ENCODE measurements at places on chromosomes 7 and 10. TPM values are rescaled to one million over a fixed set of nuclear protein-coding genes. Genes with fewer than 3 reads are reported as not detected.

DNA sequence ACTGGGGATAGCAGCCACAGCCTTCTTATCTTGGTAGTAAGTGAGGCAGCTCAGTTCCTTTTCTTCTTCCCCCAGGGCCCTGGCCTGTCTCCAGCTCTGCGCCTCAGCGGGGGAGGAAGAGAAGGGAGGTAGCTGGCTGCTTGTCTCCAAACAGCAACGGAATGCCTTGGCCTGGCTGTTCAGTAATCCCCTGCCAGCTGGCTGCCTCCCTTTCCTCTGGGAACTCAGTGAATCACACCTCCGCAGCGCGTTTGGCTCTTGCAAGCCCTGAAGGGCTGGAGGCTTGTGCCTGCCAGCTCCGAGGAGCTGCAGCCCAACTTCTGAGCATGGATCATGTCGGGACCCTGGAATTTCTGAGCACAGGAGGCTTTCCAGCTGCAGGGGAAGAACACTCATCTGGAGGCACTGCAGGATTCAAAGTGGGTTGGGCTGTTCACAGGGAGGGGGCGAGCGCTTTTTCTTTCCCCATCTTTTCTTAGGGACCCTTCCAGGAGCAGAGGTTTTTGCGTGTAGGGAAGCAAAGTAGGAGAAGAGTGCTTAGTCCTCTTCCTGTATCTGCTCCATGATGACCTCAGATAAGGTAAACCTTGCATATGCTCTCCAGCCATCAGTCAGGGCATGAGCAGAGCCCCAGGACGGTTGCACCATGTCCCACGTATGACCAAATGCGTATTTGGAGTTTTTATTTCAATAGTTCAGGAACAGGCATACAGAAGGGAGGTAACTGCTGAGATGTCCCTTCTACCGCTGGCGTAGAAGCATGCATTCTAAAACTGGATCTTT, 253.2 kb upstream of the INHBA start:
- H3K4me1 ChIP-seq: peaks cover 21% of the 10 kb centered on the region
- H3K36me3 ChIP-seq: no peaks in the 10 kb centered on the region
- H3K27ac ChIP-seq: no peak overlapping the region
- H3K27me3 ChIP-seq: no peaks in the 10 kb centered on the region
- no peak overlapping the region for H3K4me3 ChIP-seq

DNA sequence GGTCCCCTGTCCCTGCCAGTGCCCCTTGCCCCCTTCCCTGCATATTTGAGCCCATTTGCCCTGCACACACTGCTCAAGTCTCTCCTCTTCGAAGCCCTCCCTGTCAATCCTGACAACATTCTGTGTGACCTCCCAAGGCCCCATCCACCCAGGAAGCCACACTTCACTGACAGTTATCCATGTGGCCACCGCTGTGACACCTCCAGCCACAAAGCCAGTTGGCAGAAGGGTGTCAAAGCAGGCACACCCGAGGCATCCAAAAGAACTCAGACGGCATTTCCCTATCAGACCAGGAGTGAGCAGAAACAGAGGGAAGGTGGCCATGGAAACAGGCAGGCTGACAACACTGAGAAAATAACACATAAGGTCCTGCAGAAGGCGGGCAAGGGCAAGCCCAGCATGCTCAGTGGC, 4.6 kb downstream of the POLM start:
- H3K27ac ChIP-seq: no peak overlapping the region
- H3K4me1 ChIP-seq: peaks cover 13% of the 10 kb centered on the region
- no peak overlapping the region for H3K4me3 ChIP-seq
- H3K27me3 ChIP-seq: no peaks in the 10 kb centered on the region
- DNase-seq: no peak
- peaks cover 81% of the 10 kb centered on the region for H3K36me3 ChIP-seq

GRCh38 chr10:58930500-58930899, 245.9 kb upstream of the PHYHIPL start:
- DNase-seq: no peak
- H3K36me3 ChIP-seq: no peaks in the 10 kb centered on the region
- no peaks in the 10 kb centered on the region for H3K4me1 ChIP-seq
- H3K27me3 ChIP-seq: no peaks in the 10 kb centered on the region

- H3K4me1 ChIP-seq: no peaks in the 10 kb centered on the region
- no peaks in the 10 kb centered on the region for H3K36me3 ChIP-seq
- H3K27me3 ChIP-seq: no peaks in the 10 kb centered on the region
- no peak for DNase-seq
- no peak overlapping the region for H3K27ac ChIP-seq
- no peak overlapping the region for H3K4me3 ChIP-seq
Observed at GRCh38 chr10:9634466-9634865, 1383.2 kb upstream of the CELF2 start.

DNA sequence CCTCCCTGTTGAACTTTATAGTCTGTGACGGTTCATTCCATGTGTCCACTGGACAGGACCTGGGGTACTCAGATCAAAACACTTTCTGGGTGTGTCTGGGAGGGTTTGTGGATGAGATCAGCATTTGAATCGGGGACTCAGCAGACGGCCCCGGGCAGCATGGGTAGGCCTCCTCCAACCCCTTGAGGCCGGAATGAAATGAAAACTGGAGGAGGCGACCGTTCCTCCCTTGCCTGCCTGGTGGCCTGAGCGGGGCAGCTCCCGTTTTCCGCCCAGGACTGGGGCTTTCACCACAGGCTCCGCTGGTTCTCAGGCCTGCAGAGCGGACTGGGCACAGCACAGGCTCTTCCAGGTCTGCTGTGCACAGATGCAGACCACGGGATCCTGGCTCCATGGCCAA, 247.7 kb downstream of the MAD1L1 start:
- no peaks in the 10 kb centered on the region for H3K4me1 ChIP-seq
- H3K36me3 ChIP-seq: peaks cover 6% of the 10 kb centered on the region
- no peaks in the 10 kb centered on the region for H3K27me3 ChIP-seq
- no peak for DNase-seq

DNA sequence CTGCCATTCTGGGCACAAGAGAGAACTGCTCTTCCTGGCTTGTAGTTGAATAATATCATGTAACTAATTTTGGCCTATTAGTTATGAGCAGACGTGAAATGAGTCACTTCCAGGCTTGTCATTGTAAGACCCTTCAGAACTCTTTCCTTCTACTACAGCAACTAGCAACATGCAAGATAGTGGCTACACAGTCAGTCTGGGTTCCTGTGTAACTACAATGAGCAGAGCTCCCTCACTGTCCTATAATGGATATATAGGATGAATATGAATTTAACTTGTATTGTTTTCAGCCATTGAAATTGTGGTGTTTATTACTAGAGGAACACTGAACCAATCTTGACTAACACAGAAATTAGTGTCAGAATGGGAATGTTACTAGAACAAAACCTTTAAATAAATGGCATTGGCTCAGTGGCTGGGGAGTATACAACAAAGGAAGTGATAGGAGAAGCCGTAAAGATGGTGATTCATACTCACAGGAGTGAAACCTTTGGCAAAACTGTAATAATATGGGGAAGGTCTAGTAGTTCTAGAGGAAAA, 2.9 kb upstream of the MTPN start:
- no peak overlapping the region for H3K4me3 ChIP-seq
- H3K36me3 ChIP-seq: no peaks in the 10 kb centered on the region
- peaks cover 31% of the 10 kb centered on the region for H3K4me1 ChIP-seq
- no peak for DNase-seq
- H3K27me3 ChIP-seq: no peaks in the 10 kb centered on the region
- H3K27ac ChIP-seq: peak overlapping the region; percentile 71

GRCh38 chr7:43639858-43640491, 57.1 kb downstream of the STK17A start:
- H3K27me3 ChIP-seq: no peaks in the 10 kb centered on the region
- H3K4me3 ChIP-seq: no peak overlapping the region
- H3K27ac ChIP-seq: peak overlapping the region; percentile 65
- DNase-seq: peak; percentile 64
- H3K4me1 ChIP-seq: peaks cover 50% of the 10 kb centered on the region
- peaks cover 7% of the 10 kb centered on the region for H3K36me3 ChIP-seq

DNA sequence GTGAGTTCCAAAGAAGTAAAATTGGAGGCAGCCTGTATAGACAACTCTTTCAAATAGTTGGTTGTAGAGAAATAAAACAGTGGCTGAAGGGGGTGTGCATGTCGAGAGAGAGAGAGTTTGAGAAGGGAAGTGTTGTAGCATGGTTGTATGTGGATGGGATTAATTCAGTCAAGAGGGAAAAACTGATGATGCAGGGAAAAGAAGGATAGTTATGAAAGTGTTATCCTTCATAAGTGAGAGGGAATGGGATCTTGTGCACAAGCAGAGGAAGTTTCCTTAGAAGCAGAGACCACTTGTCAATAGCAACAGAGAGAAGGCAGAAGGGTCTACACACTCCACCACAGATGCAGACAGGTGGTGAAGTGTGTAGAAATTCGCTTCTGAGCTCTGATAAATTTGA, 30.0 kb upstream of the BPGM start:
- H3K4me3 ChIP-seq: no peak overlapping the region
- DNase-seq: no peak
- no peaks in the 10 kb centered on the region for H3K27me3 ChIP-seq
- no peak overlapping the region for H3K27ac ChIP-seq
- no peaks in the 10 kb centered on the region for H3K4me1 ChIP-seq

- H3K4me1 ChIP-seq: peaks cover 33% of the 10 kb centered on the region
- H3K27ac ChIP-seq: no peak overlapping the region
- no peak overlapping the region for H3K4me3 ChIP-seq
Observed at GRCh38 chr10:113026679-113027078, 76.6 kb downstream of the TCF7L2 start.

GRCh38 chr7:23689165-23689564, 9.2 kb downstream of the FAM221A start:
- no peaks in the 10 kb centered on the region for H3K27me3 ChIP-seq
- no peak overlapping the region for H3K27ac ChIP-seq
- no peak overlapping the region for H3K4me3 ChIP-seq
- H3K4me1 ChIP-seq: no peaks in the 10 kb centered on the region
- no peak for DNase-seq

GRCh38 chr7:101999393-101999792, 182.0 kb downstream of the CUX1 start:
- no peaks in the 10 kb centered on the region for H3K36me3 ChIP-seq
- H3K27ac ChIP-seq: no peak overlapping the region
- H3K27me3 ChIP-seq: no peaks in the 10 kb centered on the region
- no peaks in the 10 kb centered on the region for H3K4me1 ChIP-seq
- no peak for DNase-seq
- no peak overlapping the region for H3K4me3 ChIP-seq

GRCh38 chr7:139734395-139734794, 43.4 kb downstream of the HIPK2 start:
- peaks cover 41% of the 10 kb centered on the region for H3K4me1 ChIP-seq
- no peaks in the 10 kb centered on the region for H3K36me3 ChIP-seq
- peak overlapping the region; percentile 69 for H3K27ac ChIP-seq

DNA sequence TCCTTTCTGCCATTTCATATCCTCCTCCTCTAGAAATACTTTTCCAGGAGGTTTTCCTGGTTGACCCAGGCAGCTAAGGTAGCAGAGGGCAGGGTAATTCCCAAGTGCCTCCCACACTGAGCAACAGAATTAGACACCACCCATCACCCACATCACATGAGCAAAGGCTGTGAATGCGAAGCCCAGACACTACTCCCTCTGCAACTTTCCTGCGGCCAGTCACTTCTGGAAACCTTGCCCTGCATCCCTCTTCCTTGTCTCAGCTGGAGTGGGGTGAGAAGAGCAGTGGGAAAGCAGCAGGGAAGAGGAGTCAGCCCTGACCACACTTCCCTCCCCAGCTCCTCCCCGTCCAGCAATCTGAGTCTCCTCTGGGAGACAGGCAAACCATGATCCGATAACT, 15.2 kb downstream of the TMEM176B start:
- H3K27ac ChIP-seq: peak overlapping the region; percentile 48
- peaks cover 45% of the 10 kb centered on the region for H3K4me1 ChIP-seq
- H3K4me3 ChIP-seq: no peak overlapping the region
- no peak for DNase-seq
- no peaks in the 10 kb centered on the region for H3K36me3 ChIP-seq

DNA sequence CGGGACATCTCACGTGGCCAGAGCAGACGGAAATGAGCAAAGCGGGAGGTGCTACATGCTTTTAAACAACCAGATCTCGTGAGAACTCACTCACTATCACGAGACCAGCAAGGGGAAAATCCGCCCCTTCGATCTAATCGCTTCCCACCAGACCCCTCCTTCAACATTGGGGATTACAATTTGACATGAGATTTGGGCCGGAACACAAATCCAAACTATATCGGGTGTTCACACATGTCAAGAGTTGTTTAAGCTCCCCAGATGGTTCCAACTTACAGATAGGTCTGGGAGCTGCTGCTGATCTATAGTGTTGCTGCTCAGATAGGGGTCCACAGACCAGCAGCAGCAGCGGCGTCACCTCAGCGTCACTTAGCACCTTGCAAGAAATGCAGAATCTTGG, 194.9 kb downstream of the GPAM start:
- H3K36me3 ChIP-seq: no peaks in the 10 kb centered on the region
- no peak overlapping the region for H3K4me3 ChIP-seq
- no peaks in the 10 kb centered on the region for H3K4me1 ChIP-seq
- DNase-seq: no peak

DNA sequence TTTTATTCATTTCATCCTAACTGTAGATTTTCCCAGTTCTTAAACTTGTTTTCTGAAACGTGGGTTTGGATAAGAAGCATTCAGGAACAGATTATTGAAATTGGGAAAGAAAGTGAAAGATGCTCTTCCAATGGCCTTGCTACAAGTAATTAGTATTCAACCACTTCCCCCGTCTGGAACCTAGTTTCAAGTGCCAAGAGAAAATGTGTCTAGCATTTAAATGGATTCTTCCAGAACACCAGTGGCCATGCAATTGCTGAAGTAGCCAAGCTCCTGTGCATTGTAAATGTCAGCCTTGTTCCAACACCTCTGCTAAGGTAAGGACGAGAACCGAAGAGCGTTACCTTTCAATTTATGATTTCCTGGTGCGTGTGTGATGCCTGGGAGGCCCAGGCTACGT, 68.2 kb downstream of the PFKFB3 start:
- peaks cover 61% of the 10 kb centered on the region for H3K4me1 ChIP-seq
- H3K27me3 ChIP-seq: no peaks in the 10 kb centered on the region
- H3K36me3 ChIP-seq: no peaks in the 10 kb centered on the region
- no peak for DNase-seq
- H3K4me3 ChIP-seq: no peak overlapping the region
- peak overlapping the region; percentile 90 for H3K27ac ChIP-seq

- no peak for DNase-seq
- no peak overlapping the region for H3K4me3 ChIP-seq
- H3K4me1 ChIP-seq: no peaks in the 10 kb centered on the region
- H3K27me3 ChIP-seq: no peaks in the 10 kb centered on the region
- H3K36me3 ChIP-seq: no peaks in the 10 kb centered on the region
- H3K27ac ChIP-seq: no peak overlapping the region
Observed at GRCh38 chr10:18229826-18230225, 89.6 kb downstream of the CACNB2 start.

GRCh38 chr7:25496476-25497368, 268.4 kb upstream of the NPVF start:
- no peak for DNase-seq
- peaks cover 7% of the 10 kb centered on the region for H3K4me1 ChIP-seq
- peak overlapping the region; percentile 3 for H3K4me3 ChIP-seq
- no peaks in the 10 kb centered on the region for H3K36me3 ChIP-seq
- no peak overlapping the region for H3K27ac ChIP-seq

GRCh38 chr7:158950914-158951635, 94.7 kb downstream of the DYNC2I1 start:
- no peaks in the 10 kb centered on the region for H3K4me1 ChIP-seq
- no peaks in the 10 kb centered on the region for H3K27me3 ChIP-seq
- H3K27ac ChIP-seq: no peak overlapping the region
- peaks cover 33% of the 10 kb centered on the region for H3K36me3 ChIP-seq
- DNase-seq: peak; percentile 42

GRCh38 chr7:121392277-121393004, 3.7 kb downstream of the FAM3C start:
- H3K36me3 ChIP-seq: no peaks in the 10 kb centered on the region
- H3K4me3 ChIP-seq: no peak overlapping the region
- H3K4me1 ChIP-seq: peaks cover 16% of the 10 kb centered on the region
- no peak for DNase-seq

The UPK3BL2 gene
- total RNA-seq: 24.7 TPM

The HOGA1 gene
- 1.1 TPM for total RNA-seq

The CALML5 gene
- total RNA-seq: not detected

The ASIC3 gene
- 27.5 TPM for total RNA-seq

All from upper lobe of left lung (tissue), 6 donors.